ENCODE measurements at places on chromosomes 16 and 17.

DNA sequence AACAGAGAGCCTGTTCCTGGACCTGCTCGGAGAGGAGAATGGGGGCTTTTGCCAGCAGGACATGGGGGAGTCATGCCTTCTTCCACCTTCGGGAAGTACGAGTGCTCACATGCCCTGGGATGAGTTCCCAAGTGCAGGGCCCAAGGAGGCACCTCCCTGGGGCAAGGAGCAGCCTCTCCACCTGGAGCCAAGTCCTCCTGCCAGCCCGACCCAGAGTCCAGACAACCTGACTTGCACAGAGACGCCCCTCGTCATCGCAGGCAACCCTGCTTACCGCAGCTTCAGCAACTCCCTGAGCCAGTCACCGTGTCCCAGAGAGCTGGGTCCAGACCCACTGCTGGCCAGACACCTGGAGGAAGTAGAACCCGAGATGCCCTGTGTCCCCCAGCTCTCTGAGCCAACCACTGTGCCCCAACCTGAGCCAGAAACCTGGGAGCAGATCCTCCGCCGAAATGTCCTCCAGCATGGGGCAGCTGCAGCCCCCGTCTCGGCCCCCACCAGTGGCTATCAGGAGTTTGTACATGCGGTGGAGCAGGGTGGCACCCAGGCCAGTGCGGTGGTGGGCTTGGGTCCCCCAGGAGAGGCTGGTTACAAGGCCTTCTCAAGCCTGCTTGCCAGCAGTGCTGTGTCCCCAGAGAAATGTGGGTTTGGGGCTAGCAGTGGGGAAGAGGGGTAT, 39.3 kb upstream of the IL21R start:
- DNase-seq = no peak

- DNase-seq = no peak
Measured at GRCh38 chr16:80404847-80405246, 135.9 kb upstream of the DYNLRB2 start.

DNA sequence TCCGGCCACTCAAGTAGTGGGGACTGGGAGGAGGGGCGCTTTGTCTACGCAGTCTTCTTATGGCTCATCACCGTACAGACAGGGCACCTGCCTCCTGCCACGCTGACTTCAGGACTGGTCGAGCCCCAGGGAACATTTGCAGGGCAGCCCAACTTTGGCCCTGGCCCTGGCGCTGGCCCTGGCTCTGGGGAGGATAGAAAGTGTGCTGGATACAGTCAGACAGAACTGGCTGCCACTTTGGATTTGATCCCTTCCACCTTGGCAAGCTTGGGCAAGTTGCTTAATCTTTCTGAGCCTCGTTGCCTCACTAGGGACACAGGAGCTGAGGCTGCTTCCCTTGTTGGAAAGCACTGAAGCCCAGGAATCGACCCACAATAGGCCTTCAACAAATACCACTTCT, 13.6 kb downstream of the LGALS9 start:
- no peak for DNase-seq

DNA sequence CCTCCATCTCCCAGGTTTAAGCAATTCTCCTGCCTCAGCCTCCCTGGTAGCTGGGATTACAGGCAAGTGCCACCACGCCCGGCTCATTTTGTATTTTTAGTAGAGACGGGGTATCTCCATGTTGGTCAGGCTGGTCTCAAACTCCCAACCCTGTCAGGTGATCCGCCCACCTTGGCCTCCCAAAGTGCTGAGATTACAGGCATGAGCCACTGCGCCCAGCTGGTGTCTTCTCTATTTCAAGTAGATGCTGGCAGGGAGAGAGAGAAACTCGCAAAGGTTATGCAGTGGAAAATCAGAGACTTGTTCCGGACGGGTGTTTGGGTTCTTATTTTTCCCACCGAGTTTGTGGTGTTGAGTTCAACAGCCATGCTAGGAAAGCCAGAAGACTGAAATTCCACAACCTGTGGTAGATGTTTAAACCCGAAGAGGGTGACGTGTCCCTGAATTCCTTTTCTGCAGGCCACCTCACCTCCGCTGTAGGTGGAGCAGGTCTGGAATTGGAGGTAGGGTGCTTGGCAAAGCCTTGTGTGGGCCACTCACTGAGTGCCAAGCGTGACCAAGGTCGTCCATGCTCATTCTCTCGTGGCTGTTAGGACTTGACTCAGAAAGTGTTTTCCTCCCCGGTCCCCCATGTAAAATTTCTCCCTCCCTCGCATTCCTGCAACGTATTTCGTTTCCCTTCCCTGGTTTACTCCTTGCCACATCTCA, 7.3 kb upstream of the ZDHHC7 start:
- DNase-seq = no peak

- DNase-seq = no peak
Measured at GRCh38 chr16:22318690-22319358, 21.6 kb downstream of the POLR3E start.

- DNase-seq = no peak
Measured at GRCh38 chr16:72961863-72962262, 86.1 kb downstream of the ZFHX3 start.

DNA sequence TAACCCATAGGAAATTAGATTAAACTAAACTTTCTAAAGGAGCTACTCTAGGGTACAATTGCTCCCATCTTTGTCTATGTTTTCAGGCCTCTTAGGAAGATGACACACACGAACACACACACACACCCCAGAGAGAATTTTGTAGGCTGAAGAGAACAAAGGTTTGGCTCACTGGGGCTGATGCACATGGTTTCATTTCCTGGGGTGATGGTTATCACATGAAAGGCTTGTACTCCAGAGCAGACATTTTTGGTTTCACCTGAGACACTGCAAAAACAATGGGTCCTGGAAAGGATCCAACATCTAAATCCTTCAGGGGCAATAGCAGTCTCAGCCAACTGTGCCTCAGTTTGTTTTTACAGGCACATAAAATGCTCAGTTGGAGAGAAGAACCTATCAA, 62.8 kb downstream of the GRB7 start:
- no peak for DNase-seq

- DNase-seq = no peak
Measured at GRCh38 chr16:67651039-67651438, 6.1 kb downstream of the CARMIL2 start.

DNA sequence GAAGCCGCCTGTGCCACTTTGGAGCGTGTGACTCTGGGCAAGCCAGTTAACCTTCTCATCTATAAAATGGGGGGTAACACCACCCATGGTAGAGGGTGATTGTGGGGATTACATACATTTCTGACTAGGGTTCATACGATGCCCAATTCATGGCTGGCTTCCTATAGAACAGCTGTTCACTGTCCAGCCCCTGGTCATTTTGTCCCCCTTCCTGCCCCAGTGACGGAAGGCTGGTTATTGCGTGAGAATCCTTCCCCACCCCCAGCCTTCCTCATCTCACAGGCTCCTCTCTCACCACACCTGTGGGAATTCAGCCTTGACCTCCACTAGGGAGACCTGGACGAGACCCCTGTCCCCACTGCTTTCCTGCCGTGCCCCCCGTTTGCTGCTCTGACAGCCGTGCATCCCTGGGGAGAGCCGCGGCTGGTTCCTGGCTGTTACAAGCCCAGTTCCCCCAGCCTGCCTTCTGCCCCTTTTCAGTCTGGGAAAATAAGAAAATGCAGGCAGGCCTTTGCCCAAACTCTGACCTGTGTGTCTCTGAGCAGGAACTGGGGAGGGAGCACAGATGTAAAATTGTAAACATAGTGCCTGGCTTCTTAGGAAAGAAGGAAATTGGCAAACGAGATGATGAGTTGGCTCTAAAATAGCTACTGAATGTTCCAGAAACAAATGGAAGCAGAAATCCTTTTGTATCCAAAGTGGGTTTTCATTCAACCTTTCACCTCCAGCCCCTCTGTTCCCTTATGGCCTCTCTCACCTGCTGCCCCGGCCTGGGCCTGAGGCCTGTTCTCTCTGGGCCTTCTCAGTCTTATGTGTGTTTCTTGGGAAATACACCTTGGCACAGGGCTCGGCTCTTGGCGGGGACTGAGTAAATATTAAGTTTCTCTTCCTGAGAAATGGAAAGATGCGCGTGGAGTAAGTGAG, 67.3 kb downstream of the OR1D5 start:
- no peak for DNase-seq

DNA sequence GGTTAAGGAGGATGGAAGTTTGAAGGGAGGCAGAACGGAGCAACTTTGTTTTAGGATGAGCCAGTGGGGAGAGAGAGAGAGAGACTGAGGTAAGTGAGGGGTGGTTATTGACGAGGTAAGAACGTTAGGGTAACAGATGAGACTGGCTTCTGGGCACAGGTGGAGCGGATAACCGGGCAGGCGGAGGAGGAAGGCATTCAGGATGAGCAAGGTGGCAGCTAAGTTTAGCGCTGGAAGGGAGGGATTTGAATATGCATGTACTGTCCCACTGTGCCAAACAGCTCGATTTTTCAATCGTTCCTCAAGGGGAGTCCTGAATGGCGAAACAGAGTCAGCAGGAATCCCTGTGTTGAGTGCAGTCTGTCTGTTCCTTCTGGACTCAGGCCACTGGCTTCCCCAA, 35.8 kb downstream of the CACNG3 start:
- no peak for DNase-seq

GRCh38 chr16:88702371-88703210, 3.6 kb downstream of the RNF166 start:
- DNase-seq = no peak

Measured in natural killer cell treated with Interleukin-12 subunit alpha and Interleukin-12 subunit beta and Interleukin-15 and Interleukin-18, amount 100 ng/mL, for 72 hours (primary cell).